ENCODE measurements at places on chromosomes 1 and 21.
A peak's percentile ranks its signal among the peaks of the same experiment; 100 is the strongest.

GRCh38 chr1:75989121-75989520, 56.9 kb upstream of the ASB17 start:
- DNase-seq, result no peak

- DNase-seq, result no peak
Observed at GRCh38 chr1:194338241-194338948, 1152.0 kb upstream of the B3GALT2 start.

DNA sequence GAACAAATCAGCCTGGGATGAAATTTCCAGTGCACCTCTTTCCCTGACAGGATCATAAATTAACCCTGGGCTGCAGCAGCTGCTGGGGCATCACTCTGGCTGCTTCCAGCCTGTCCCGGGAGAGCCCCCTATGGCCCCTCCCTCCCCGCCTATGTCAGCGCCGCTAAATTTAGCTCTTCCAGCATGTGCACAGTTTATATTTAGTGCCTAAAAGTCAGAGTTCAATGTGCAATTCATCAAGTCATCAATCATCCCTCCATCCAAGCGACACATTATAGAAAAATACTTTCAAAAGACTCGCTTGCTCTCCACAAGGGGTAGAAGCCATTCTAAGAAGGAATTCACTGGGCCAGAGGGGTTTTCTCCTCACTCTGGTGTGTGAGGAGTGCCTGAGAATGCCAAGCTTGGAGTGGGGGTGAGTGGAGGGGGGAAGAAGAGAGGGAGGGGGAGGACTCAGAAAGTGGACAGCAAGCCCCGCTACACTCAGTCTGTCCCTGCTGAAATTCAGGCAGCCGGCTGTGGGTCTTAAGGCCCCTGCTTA, 37.4 kb downstream of the XCL1 start:
- no peak for DNase-seq

GRCh38 chr21:43921979-43922945, 57.2 kb downstream of the AGPAT3 start:
- no peak for DNase-seq

DNA sequence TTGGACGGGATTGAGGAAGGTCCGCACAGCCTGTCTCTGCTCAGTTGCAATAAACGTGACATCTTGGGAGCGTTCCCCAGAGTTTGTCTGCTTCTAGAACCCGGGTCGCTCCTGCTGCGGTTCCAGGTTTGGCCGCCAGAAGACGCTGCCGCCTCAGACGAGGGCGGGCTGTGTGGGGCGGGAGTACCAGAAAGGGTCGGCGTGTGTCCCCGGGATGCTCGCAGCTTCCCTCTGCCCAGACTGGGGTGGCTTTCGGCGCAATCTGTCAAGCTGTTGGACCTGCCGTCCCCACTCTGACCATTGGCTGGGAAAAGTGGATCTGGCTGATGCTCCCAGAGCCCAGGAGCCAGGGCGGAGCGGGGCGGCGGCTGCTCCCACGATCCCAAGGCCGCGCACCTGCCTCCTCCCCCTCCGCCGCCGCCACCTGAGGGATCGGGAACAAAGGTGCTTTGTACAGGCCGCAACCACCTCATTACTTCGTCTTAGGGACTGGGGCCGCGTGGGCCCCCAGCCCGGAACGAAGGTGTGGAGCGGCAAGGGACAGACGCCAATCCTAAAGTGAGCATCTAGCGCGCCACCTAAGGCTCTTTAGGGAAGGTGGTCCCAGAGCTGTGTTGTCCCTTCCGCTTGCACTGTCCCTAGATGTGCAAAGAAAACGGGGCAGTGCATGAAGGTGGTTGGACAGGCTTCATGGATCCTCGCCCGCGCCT, 683 bp upstream of the EFNA4 start:
- DNase-seq, result peak; percentile 55

- no peak for DNase-seq
Observed at GRCh38 chr1:78054559-78054958, 8.8 kb downstream of the GIPC2 start.

DNA sequence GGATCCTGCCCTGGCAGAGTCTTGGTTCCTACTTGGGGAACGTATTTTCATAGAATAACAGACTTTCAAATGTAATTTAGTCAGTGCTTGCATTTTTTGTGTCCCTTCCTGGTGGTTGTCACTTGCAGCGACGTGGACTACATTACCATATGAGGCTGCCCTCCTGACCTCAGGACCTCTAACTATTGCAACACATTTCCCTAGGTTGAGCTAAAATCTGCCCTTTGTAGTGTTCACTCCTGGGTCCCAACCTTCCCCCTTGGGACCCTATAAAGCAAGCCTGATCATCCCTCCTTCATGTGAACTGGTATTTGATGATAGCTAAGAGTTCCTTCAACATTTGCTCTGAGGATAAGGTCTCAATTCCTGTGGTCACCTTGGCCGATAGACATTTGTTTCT, 95.6 kb upstream of the CACNA1E start:
- no peak for DNase-seq

DNA sequence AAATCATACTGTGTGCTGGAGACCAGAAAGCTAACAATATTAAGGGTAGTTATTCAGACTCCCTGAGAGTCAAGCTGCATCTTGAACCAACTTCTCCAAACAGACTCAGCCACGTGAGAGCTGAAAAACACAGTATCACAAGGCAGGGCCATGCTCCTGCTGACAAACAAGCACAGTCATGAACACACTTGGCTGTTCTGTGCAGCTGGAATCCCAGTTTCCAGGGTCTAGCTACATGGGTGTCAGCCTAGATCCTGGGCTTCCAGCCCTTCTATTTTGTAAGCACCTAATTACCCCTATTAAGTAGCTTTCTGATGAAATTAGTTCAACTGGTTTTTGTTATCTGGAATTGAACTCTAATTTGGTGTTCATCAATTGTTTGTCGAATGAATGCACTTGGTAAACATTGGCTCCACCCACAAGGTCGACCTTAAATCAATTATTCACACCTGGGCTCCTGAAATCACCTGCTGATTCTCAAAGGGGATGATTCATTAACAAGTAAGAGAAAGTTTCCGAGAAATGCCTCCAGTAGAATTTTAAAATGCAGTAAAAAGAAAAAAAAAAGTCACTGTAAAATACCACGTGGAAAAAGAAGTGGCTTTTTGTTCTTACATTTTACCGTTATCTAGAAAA, 179.3 kb downstream of the ZC3H11B start:
- DNase-seq, result peak; percentile 42

- DNase-seq, result no peak
Observed at GRCh38 chr1:15676688-15677661, 7.1 kb upstream of the PLEKHM2 start.

- DNase-seq, result no peak
Observed at GRCh38 chr1:61241973-61242381, 159.6 kb downstream of the NFIA start.

DNA sequence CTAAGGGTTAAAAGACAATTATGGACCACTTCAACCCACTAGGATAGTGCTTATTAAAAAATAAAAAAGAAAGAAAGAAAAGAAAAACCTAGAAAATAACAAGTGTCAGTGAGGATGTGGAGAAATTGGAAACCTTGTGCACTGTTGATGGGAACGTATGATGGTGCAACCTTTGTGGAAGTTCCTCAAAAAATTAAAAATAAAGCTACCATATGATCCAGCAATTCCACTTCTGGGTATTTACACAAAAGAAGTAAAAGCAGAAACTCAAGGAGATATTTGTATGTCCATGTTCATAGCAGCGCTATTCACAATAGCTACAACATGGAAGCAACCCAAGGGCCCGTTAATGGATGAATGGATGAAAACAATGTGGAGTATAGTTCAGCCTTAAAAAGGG, 115.2 kb upstream of the ATP1A1 start:
- DNase-seq, result no peak

Measured in COR-L47 (cell line).